Fibroblast of villous mesenchyme (primary cell): ENCODE measurements at places on chromosomes 7 and 10. TPM values are rescaled to one million over a fixed set of nuclear protein-coding genes. Genes with fewer than 3 reads are reported as not detected.

DNA sequence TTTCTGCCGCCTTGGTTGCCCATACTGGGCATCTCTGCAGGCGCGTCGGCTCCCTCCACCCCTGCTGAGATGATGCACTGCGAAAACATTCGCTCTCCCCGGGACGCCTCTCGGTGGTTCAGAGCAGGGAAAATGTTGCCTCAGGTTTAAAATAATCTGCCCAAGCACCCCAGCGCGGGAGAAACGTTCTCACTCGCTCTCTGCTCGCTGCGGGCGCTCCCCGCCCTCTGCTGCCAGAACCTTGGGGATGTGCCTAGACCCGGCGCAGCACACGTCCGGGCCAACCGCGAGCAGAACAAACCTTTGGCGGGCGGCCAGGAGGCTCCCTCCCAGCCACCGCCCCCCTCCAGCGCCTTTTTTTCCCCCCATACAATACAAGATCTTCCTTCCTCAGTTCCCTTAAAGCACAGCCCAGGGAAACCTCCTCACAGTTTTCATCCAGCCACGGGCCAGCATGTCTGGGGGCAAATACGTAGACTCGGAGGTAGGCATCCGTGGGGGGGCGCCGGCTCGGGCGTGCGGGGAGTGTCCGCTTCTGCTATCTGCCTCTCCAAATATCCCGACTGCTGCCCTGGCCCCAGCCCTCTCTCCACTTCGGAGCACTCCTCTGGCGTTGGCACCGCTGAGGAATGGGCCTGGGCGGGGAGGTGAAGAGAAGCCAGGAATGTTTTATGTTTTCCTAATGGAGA is at the start of gene CAV1:
Gene CAV1 (plus strand): TSS at position 428 of the 689 bp plus-strand sequence. CDS start 27 bp downstream, at position 455.
- peak; percentile 90 for DNase-seq

GHRHR gene
- total RNA-seq = not detected in 2 replicates

DNA sequence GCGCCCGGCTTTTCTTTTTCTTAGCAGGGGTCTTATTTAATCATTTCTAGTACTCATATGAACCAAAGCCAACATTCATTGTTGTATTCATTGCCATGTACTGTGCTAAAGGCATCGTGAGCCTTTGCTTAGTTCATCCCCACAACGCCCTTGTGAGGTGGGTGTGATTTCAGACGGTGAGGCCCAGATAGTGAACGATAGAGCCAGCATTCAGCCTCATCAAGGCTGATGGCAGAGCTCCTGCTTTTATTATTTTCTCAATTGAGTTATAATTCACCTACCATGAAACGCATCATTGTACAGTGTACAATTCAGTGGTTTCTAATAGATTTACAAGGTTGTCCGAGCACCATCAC is 50.1 kb downstream of the HK1 start:
- DNase-seq = no peak

RADIL gene
- total RNA-seq = under 0.01 and 0.32 TPM in 2 replicates

DNA sequence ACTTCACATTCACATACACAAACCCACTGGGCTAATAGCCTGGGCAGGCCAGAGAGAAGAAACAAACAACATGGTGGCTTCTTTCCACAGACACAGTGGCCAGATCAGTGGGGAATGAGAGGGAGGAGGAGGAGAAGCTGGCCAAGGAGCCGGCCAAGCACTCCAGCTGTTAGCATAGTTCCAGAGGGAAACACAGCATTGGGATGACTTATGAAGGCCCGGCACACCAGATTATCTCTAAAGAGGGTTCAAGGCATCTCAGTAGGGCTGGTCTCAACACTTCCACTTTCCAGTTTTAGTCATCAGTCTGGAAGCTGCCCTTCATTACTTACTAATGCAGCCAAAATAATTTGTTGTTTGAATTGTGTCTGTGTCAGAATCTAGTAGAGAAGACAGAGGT is 42.1 kb upstream of the GPR26 start:
- DNase-seq = no peak

CALML5 gene
- total RNA-seq = not detected in 2 replicates

SLC13A1 gene
- not detected in 2 replicates for total RNA-seq

PKD2L1 gene
- not detected in 2 replicates for total RNA-seq

DNA sequence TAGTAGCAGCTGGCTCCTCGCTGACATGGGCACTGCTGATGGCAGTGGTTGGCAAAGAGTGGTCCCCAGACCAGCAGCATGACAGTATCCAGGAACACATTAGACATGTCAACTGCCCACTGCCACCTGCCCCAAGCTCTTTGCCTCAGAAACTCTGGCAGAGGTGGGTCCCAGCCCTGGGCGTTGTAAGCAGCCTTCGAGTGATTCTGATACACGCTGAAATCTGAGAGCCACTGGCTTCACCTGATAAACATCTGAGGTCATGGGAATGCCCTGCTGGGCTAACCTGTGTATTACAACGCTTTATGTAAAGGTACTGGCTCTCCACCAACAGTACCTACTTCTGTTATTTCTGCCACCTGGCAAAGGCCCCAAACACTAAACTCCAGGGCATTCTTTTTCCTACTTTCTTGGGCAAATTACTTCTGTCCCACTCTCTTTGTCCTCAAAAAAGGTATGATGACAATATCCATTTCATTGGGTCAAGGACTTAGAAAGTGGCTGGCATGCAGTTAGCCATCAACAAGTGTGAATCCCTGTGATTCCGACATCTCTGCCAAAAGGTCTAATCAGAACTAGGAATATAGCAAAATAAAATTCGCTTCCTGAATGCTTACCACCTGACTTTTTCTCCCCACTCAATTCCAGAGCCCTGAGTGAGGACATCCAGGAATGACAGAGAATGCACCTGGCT is 9.2 kb downstream of the SGMS1 start:
- no peak for DNase-seq

TRIM50 gene
- not detected in 2 replicates for total RNA-seq

GRID2IP gene
- not detected in 2 replicates for total RNA-seq

PHF14 gene
- 22.5 and 29.0 TPM in 2 replicates for total RNA-seq
